Hematopoietic multipotent progenitor cell treated with erythropoietin and hydrocortisone succinate and interleukin-3 and kit ligand, for 4 days (in vitro differentiated cells): ENCODE measurements at places on chromosomes 12 and 14.

DNA sequence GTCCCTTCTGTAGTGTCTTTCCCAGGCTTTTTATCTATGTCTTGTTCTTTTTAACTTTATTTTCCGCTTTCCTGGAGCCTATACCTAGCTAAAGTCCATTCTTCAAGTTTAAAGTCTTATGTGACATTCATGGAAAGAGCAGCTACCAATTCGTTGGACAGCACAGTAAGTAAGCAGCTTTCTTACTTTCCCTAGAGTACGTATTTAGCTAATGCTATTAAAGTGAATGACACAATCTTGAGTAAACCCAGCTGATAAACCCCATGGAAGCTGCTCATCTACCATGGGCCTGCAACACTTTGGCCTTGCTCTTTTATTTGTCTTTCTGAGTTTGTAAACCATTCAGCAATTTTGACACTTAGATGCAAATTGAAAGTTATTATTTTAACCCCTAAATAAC lies 30.0 kb downstream of the ALX1 start:
- DNase-seq: no peak

- peak; percentile 70 for DNase-seq
Measured at GRCh38 chr12:64452559-64453329, 824 bp downstream of the TBK1 start.

GRCh38 chr14:80996049-80996901 lies 40.9 kb downstream of the TSHR start:
- peak; percentile 91 for DNase-seq

DNA sequence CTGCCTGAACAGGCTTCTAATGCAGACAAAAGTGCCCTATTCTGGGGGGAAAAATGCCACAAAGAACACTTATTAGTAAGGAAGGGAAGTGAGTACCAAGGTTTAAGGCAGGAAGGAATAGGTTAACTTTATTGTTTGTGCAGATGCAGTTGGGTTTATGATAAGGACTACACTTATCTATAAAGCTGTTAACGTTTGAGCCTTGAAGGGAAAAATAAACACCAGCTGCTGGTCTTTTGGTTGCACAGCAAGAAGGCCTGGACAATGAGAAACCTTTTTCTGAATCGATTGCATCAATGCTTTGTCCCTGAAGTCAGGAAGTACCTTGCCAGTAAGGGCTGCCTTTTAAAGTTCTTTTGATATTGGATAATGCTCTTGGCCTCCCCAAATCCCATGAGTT lies 407.8 kb downstream of the ATP23 start:
- no peak for DNase-seq

DNA sequence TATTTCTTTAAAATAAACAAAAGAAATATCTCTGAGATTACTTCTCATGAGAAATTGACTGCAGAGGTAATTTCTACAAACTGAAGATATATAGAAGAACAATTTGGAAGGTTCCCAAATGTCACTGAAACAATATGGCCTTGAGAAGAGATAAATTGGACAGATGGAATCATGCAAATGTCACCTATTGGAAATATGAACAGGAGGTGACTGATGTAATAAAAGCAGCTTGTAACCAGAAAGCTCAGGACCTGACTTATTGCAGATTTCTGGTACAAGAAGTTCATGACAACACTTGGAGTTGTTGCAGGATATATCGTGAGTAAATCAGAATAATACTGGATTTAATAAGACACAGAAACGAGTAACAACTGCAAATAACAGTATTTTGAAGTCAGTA lies 93.3 kb upstream of the TRHDE start:
- DNase-seq: no peak

DNA sequence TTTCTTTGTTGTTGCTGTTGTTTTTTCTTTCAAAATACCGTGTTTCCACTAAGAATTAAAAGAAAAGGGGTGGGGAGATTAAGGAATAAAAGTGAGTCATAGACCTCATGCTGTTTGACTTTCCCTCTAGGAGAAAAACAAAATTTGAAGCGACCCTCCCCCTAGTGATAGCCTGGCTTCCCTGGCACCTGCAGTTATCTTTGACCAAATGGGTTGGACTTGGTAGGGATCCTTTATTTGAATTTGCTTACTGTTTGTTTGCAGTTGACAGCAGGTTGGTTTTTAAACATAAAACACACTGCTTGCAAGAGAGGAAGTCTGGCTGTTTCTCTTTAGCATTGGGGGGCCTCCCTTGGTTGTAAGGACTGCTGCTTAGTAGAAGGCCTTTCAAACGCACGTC lies 14.0 kb downstream of the OTX2 start:
- no peak for DNase-seq

- no peak for DNase-seq
Measured at GRCh38 chr12:100956311-100956852, 161.8 kb downstream of the ANO4 start.

GRCh38 chr12:116247377-116247776 lies 30.1 kb downstream of the MED13L start:
- no peak for DNase-seq

DNA sequence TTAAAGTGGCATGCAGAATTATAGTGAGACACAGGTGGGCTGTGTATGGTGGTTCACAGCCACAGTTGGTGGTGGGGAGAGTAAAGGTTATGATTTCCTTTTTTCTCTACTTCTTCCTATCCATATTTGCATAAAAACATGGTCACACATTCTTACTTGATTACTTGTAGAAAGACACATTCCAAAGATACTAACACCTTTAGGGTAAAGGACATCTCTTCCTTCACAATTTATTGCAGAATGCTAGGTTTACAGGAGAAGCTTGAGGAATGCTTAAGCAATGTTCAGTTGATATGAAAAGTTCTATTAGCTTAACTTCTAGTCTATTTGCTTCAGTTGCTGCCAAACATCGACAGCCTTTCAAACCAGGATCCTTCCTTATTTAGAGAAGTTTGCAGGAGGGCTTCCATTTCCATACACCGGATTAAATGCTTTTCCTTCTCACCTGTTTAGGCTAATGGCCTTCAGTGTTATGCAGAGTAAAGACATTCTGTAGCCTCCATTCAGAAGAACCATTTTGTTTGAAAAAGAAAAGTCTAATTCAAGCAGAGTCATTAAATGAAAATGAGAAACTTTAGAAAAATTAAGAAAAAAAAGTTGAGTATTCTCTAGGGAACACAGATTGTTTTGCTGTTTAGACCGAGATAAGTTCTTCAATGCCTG lies 2.6 kb upstream of the PHC1 start:
- no peak for DNase-seq

GRCh38 chr12:92574051-92574783 lies 128.6 kb upstream of the PLEKHG7 start:
- DNase-seq: peak; percentile 35

- peak; percentile 48 for DNase-seq
Measured at GRCh38 chr12:53601296-53601847, 24.8 kb downstream of the ATF7 start.

DNA sequence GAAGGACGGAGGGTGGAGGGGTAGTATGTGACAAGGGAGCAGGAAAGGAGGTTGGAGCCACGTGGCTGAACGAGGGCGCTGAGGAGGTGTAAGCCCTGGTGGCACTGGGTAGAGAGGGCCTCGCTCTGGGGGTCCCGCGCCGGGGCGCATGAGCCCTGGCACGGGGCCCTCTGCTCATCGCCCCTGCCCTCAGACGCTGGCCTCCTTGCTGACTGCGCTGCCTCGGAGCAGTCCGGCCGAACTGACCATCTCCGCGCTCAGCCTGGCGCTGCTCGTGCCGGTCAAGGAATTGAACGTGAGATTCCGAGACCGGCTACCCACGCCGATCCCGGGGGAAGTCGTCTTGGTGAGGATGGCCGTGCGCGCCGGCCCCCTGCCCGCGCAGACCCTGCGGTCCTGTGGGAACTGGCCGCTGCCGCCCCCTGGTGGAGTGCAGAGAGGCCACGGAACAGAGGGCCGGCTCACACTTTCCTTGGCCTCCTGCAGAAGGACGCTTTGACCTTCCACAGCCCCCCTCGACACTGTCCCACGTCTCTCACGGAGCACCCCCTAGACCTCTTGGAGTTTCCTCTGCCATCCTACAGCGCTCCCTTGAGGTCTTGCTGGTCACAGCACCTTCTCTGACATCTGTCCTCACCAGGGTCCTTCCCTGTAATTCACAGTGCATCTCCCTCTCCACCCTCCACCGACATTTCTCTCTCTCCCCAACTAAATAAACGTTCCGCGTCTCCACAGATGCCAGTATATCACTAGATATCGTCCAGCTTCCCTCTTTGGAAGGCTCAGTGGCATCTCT lies 10.5 kb downstream of the ARHGEF25 start:
- DNase-seq: peak; percentile 69

- DNase-seq: peak; percentile 21
Measured at GRCh38 chr14:35558680-35559079, 24.7 kb downstream of the INSM2 start.

GRCh38 chr12:67892259-67893021 lies 96.8 kb upstream of the IFNG-AS1 start:
- no peak for DNase-seq

DNA sequence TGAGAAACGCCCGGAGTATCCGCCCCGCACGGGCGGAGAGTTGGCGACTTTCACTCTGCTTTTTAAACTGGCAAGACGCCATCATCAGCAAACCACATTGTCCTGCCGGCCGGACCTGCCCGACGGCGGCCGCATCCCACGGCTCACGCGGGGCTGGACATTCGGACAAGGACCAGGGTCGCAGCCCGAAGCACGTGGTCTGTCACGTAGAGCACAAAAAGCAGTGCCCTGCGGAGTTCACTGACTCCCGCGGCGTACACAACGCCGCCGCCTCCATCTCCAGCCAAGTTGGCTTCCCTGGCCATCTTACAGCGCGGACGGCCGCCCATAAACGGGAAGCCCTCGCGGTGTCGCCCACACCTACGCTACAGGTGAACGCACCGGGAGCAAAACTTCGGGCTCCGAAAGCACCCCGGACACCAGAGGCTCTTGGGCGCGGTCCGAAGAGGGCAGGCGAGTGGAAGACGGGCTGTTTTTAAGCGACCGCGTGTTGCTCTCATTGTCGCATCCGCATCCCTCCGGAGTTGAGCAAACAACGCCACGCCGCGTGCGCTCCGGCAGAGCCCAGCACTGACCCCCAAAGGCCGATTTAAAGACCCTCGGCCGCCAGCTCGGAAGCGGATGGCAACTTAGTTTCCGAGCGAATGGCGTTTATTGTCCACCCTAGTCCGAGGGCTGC lies 966 bp downstream of the SINHCAF start:
- DNase-seq: peak; percentile 70

GRCh38 chr12:91273560-91273959 lies 90.9 kb upstream of the DCN start:
- no peak for DNase-seq

DNA sequence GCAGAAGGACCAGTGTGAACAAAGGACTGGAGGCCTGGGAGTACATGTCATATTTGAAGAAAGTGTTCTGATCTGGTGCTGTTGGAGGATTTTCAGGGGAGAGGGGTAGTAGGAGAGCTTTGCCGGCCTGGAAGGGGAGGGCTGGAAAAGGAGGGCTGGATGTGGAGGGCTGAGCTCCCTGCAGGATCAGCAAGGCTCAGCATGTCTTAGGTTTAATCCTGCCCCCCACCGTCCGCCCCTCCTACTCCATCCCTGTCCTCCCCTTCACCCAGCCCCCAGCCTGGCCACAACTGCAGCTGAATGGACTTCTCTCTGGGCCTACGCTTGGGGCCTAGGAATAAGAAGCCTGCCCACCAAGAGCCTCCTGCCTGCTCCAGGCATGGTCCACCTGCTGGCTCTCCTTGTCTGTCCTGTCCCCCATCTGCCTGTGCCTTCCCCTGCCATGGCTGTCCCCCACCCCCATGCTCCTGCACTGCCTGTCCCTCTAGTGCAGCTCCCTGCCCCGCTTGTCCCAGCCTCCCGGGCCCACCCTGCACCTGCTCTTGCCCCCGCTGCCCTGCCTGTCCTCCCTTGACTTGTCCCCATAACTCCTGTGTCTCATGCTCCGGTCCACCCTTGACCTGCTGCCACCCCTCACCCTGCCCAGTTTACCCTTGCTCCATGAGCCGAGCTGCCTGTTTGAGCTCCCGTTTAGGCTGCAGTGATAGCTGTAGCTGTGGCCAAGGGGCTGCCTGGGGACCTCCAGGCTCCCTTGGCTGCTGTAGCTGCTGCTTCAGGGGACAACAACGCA lies 9.8 kb upstream of the RARG start:
- DNase-seq: no peak

GRCh38 chr12:104792570-104792969 lies 165.5 kb downstream of the SLC41A2 start:
- DNase-seq: peak; percentile 8

DNA sequence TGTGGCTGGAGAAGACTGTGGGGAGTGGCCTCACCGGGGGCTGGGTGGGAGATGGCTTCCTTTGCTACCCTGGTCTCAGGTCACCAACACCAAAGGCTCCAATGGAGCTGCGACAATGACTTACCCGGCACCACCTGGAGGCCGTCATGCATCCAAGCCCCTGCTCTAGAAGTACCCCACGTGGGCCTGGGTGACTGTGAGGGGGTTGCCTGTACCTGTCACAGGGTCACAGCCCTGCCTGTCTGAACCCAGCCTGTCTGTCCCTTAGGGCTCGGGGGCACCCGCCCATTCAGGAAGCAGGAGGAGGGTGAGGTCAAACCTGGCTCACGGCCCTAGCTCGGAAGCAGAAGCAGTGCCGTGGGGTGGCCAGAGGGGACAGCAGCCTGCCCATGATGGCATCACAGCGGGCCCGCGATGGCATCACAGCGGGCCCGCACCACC lies 18.9 kb downstream of the ABCB9 start:
- DNase-seq: peak; percentile 70

DNA sequence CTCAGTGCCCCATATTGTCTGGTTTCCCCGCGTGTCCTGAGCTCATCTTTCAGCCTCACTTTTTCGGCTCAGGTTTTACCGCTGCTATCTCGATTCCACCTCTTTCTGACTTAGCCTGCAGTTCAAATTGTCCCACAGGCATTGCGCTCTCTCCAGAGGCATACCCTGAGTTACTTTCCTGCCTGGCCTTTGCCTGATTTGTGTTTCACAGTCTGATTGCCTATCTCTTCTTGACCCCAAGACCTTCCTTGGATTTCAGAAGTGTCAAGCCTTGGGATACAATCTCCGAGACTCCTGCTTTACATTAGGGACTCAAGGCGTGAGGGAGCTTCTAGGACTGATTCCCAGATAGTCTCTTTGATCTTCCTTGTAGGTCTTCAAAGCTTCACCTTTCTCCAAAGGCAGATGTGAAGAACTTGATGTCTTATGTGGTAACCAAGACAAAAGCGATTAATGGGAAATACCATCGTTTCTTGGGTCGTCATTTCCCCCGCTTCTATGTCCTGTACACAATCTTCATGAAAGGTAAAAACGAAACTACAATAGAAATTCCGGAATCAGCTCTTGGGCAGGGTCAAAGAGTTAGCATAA lies 629 bp downstream of the LETMD1 start:
- DNase-seq: peak; percentile 15

DNA sequence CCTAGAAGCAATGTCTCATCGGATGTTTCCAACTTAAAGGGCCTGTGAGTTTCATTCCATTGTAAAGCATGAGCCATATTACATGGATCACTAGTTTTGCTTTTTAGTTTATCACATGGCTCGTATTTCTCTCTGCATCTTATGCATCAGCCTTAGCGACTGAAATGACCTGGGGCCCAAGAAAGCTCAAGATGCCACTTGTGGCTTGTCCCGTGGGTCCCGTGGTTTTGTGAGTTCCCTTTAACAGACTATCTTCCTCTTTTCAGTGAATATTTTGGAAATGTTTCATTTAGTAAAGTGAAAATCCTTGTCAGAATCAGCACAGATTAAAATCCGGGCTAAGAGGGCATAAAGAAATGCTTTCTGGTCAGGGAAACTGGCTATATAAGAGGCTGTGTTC lies 86.2 kb upstream of the PPM1H start:
- peak; percentile 52 for DNase-seq
